HFFc6 (cell line): ENCODE measurements at places on chromosomes 7 and 10. TPM values are rescaled to one million over a fixed set of nuclear protein-coding genes. Genes with fewer than 3 reads are reported as not detected.

GRCh38 chr7:110947408-110947807 is 143.5 kb upstream of the LRRN3 start:
- peak overlapping the region; percentile 75; the same call in 1 of the 2 replicates for H3K4me3 ChIP-seq
- no peak for DNase-seq
- peaks cover 43% of the 10 kb centered on the region for H3K4me1 ChIP-seq
- no peaks in the 10 kb centered on the region; the same call in 1 of the 2 replicates for H3K36me3 ChIP-seq
- H3K27me3 ChIP-seq = no peaks in the 10 kb centered on the region
- peak overlapping the region; percentile 12; the same call in 1 of the 2 replicates for H3K27ac ChIP-seq

Gene ZEB1
- 41.2 to 57.4 TPM (median 46.2 TPM) in 3 replicates for total RNA-seq

Gene ABLIM1
- total RNA-seq = 6.0 to 14.6 TPM (median 11.3 TPM) in 3 replicates

Gene HPSE2
- 0.07 to 0.09 TPM in 2 of 3 replicates, not detected in the other for total RNA-seq

Gene GRID2IP
- total RNA-seq = not detected in 3 replicates

GRCh38 chr10:132939957-132940790 is 2.2 kb downstream of the CFAP46 start:
- H3K27me3 ChIP-seq = peaks cover 9% of the 10 kb centered on the region
- DNase-seq = no peak
- H3K4me3 ChIP-seq = no peak overlapping the region
- no peak overlapping the region for H3K27ac ChIP-seq

GRCh38 chr7:19670806-19671205 is 38.0 kb downstream of the POLR1F start:
- H3K4me3 ChIP-seq = no peak overlapping the region
- H3K36me3 ChIP-seq = no peaks in the 10 kb centered on the region
- H3K27me3 ChIP-seq = peaks cover 2% of the 10 kb centered on the region; the same call in 1 of the 2 replicates
- H3K4me1 ChIP-seq = no peaks in the 10 kb centered on the region

DNA sequence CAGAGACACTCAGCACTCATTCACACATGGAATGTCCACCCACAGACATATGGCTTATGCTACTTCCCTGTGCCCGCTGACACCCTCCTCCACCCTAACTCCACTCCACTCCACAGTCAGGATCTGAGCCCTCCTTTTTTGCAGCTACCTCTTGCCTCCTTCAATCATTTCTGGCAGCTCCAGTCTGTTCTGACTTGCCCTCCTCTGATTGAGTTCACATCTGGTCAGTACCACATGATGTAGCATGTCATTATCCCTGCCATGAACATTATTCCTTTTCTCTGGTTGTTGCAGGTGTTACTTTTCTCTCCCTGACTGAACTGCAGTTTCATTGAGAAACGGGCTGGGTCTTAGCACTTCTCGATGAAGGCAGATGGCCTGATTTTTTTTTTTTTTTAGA is 130.1 kb upstream of the EGR2 start:
- no peaks in the 10 kb centered on the region for H3K4me1 ChIP-seq
- H3K36me3 ChIP-seq = no peaks in the 10 kb centered on the region
- H3K27ac ChIP-seq = no peak overlapping the region
- peaks cover 21% of the 10 kb centered on the region for H3K27me3 ChIP-seq
- DNase-seq = no peak

Gene PDZD7
- total RNA-seq = 0.96 to 2.1 TPM (median 1.2 TPM) in 3 replicates

DNA sequence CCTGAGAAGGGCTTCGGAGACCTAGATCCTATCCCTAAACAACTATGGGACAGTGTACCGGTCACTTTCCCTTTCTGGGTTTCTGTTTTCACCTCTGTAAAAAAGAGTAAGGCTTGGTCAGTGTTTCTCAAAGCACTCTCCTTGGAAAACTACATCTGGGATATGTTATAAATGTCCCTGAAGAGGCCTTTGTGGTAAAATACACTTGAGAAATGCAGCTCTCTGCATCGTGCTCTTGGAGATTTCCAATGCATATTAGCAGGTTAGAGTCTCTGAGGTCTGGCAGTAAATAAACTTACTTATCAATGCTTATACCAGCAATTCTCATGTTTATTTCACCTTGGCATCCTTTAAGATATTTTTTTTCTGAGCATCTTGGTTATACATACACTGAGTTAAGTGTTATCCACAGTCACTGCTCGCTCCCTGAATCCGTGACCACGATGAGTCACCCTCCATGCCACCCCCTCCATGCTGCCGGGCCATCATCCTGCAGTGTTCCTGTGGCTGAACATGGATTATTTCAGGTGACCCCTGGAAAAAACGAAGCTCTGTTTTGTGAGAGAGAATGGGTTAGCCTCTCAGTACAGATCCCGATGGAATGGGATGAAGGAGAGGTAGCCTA is 3.3 kb upstream of the TBXAS1 start:
- H3K4me1 ChIP-seq = peaks cover 6% of the 10 kb centered on the region
- peaks cover 20% of the 10 kb centered on the region; the same call in 1 of the 2 replicates for H3K27me3 ChIP-seq
- H3K4me3 ChIP-seq = no peak overlapping the region

- no peaks in the 10 kb centered on the region for H3K27me3 ChIP-seq
- H3K36me3 ChIP-seq = no peaks in the 10 kb centered on the region
- H3K4me3 ChIP-seq = no peak overlapping the region
- H3K4me1 ChIP-seq = peaks cover 29% of the 10 kb centered on the region
- DNase-seq = no peak
These were observed 66.5 kb downstream of the JAZF1 start for GRCh38 chr7:28114056-28114455.

Gene FRAT2
- 2.3 to 2.8 TPM (median 2.6 TPM) in 3 replicates for total RNA-seq

GRCh38 chr10:132667342-132668047 is 118.5 kb downstream of the NKX6-2 start:
- H3K27me3 ChIP-seq = peaks cover 1% of the 10 kb centered on the region
- DNase-seq = peak; percentile 42
- H3K4me3 ChIP-seq = peak overlapping the region; percentile 86
- peaks cover 46% of the 10 kb centered on the region for H3K4me1 ChIP-seq
- H3K27ac ChIP-seq = peak overlapping the region; percentile 96

DNA sequence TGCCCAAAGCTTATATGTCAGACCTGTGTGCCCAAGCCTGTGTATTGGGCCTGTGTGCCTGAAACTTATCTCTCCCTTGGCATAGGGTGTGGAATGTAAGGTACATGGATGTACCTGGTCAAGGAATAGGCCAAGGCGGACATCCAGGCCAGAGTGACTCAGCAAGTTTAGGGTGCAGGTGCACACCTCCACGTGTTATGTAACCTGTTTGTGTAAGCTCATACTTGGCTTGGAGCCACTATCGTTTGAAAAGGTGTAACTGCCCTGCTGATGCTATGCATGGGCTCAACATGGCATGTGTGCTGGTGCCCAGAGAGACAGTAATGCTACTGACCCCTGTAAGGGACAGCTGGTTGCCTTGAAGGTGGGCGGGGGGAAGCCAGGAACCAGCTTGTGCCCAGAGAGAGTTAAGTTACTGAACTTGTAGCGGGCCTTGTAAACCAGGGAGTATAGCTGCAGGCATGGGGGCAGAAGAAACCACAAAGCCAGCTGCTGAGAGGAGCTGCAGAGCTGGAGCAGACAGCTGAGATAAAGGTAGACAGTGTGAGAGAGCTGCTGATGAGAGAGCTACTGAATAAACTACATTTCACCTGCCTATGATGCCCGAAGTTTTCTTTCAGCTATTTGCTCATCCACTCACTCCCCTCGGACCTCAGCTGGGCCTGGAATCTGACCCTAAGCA is 656.4 kb upstream of the ZWINT start:
- no peak for DNase-seq
- no peaks in the 10 kb centered on the region for H3K4me1 ChIP-seq
- H3K27ac ChIP-seq = no peak overlapping the region
- H3K4me3 ChIP-seq = no peak overlapping the region
- H3K27me3 ChIP-seq = no peaks in the 10 kb centered on the region

- DNase-seq = peak; percentile 82
- H3K4me1 ChIP-seq = peaks cover 27% of the 10 kb centered on the region
- H3K27ac ChIP-seq = peak overlapping the region; percentile 89
- peaks cover 4% of the 10 kb centered on the region; the same call in 1 of the 2 replicates for H3K36me3 ChIP-seq
- H3K4me3 ChIP-seq = peak overlapping the region; percentile 73
- peaks cover 14% of the 10 kb centered on the region; the same call in 1 of the 2 replicates for H3K27me3 ChIP-seq
These were observed 52.2 kb upstream of the SEC61G start for GRCh38 chr7:54811041-54811845.

DNA sequence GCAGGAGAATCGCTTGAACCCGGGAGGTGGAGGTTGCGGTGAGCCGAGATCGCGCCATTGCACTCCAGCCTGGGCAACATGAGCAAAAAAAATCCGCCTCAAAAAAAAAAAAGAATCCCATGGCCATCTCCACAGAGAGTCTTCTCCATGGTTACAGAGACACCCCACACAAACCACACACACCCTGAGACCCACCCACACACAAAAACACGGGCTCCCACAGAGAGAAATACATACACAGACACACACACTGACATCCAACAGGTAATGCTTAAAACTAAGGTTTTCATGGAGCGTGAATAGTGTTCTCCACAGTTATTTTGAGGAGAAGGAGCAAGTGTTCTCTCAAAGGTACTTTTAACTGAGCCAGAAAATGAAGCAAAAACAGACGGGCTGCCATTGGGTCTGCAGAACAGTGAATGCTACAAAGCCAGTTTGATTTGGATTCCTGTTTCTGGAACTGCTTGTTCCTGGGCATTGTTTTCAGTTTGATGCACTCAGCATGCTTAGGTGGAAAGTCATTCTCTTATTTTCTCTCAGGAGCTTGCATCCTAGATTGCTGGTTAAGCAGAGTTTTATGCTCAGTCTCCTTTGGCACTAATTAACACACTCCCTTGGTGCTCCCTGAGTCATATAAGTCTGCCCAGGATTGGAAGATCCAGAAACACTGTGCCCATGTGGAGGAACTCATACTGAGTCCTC is 15.4 kb downstream of the AHCYL2 start:
- DNase-seq = no peak
- H3K36me3 ChIP-seq = no peaks in the 10 kb centered on the region; the same call in 1 of the 2 replicates
- H3K27ac ChIP-seq = no peak overlapping the region
- H3K27me3 ChIP-seq = no peaks in the 10 kb centered on the region
- H3K4me1 ChIP-seq = peaks cover 9% of the 10 kb centered on the region

DNA sequence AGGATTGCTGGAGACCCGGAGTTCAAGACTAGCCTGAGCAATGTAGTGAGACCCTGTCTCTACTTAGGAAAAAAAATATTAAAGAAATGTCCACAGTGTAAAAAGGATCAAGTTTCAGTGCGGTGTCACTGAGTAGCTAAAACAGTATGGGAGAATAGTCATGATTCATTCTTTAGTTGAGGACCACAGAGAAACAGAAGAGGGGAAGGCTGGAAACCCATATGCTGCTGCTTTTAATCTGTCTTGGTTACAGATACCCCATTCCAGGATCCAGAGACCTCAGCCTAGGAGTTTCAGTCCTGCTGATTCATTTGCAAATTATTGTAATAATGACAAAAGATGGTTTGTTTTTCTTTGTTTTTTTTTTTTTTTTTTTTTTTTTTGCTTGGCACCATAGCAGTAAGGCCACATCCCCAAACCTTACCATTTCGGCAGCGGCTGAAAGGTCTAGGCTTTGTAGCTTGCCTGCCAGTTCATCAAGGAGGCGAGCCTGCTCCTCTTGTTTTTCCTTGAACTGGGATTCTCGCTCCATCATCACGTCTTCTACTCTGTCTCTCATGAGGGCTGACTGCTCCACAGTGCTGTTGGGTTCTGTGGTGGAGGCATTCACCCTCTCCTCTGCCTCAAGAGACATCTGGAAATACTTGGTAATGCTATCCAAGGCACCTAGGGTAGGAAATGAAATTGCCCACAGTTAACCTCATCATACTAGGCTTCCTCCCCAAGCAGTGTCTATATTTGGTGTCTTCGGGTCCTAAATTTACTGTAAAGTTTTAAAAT is 44.2 kb downstream of the DLD start:
- no peaks in the 10 kb centered on the region; the same call in 1 of the 2 replicates for H3K27me3 ChIP-seq
- peak overlapping the region; percentile 16; the same call in 1 of the 2 replicates for H3K4me3 ChIP-seq
- peak; percentile 62 for DNase-seq
- peaks cover 38% of the 10 kb centered on the region for H3K36me3 ChIP-seq
- peaks cover 89% of the 10 kb centered on the region for H3K4me1 ChIP-seq
- peak overlapping the region; percentile 83 for H3K27ac ChIP-seq

Gene PDE6C
- total RNA-seq = not detected in 3 replicates

- H3K27me3 ChIP-seq = peaks cover 8% of the 10 kb centered on the region
- no peak for DNase-seq
- H3K4me3 ChIP-seq = no peak overlapping the region
- no peak overlapping the region for H3K27ac ChIP-seq
- H3K36me3 ChIP-seq = no peaks in the 10 kb centered on the region
- H3K4me1 ChIP-seq = no peaks in the 10 kb centered on the region
These were observed 230.7 kb upstream of the PODXL start for GRCh38 chr7:131787101-131787500.

Gene TRPV5
- not detected in 3 replicates for total RNA-seq

DNA sequence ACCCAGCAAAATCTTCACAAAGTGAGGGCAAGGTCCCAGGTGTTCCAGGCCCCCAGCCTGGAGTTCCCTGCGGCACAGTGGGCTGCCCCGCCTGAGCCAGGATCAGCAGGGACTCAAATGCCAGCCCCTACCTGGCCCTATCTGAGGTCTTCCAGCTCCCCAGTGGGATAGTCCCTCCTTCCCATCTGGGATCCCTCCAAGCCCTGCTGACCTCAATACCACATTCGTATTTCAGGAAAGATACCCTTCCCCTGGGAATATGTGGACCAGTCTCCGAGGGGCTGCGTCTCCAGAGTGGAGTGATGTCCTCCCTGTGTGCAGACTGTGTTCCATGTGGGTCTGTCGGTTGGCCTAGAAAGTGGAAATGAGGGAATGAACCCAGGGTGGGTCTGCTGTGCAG is 40.9 kb downstream of the ELFN1 start:
- H3K27ac ChIP-seq = no peak overlapping the region
- no peaks in the 10 kb centered on the region for H3K4me1 ChIP-seq
- peaks cover 2% of the 10 kb centered on the region; the same call in 1 of the 2 replicates for H3K27me3 ChIP-seq
- no peak overlapping the region for H3K4me3 ChIP-seq
- H3K36me3 ChIP-seq = peaks cover 8% of the 10 kb centered on the region; the same call in 1 of the 2 replicates

Gene GNGT1
- total RNA-seq = not detected in 3 replicates

DNA sequence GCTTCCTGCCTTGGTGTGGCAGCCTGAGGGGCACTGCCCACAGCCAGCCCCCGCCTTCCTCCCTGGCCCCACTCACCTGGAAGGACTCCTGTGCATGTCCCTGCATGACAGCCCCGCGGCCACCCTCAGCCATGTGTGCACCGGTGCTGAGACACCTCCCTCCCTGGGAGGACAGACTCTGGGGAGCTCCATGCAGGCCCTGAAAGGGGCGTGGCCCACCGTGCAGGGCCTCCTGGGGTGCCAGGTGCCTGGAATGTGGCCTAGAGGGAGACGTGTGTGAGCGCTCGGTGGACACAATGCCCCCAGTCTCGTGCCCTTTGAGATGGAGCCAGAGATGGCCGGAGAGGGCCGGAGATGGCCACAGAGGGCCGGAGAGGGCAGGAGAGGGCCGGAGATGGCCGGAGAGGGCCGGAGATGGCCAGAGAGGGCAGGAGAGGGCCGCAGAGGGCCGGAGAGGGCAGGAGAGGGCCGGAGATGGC is 59.1 kb upstream of the PPP2R2D start:
- H3K4me3 ChIP-seq = no peak overlapping the region
- 0 out of 2 replicates have a peak, but pooled peaks cover 3% of the 10 kb centered on the region for H3K36me3 ChIP-seq
- no peak overlapping the region for H3K27ac ChIP-seq
- DNase-seq = no peak
